ENCODE measurements at places on chromosomes 7 and 10.

DNA sequence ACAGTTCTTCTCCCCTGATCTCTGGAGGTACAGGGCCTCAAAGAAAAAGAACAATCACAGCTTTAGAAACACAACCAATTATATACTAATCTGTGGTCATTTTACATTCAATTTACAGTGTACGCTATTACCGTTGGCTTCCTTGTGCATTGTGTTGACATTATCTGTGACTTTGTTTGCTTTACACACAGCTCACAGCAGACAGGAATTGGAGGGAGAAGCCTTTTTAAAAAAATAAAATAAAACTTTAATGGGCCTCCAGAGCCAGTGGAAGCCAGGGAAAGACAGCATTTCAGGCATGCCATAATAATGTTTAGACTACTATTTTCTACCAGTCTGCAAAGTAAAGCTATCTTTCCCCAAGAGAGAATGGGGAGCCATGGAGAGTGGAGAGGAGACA, 179.0 kb upstream of the ADO start:
- no peak for DNase-seq

GRCh38 chr7:18222636-18223035, 195.0 kb upstream of the PRPS1L1 start:
- DNase-seq: no peak

DNA sequence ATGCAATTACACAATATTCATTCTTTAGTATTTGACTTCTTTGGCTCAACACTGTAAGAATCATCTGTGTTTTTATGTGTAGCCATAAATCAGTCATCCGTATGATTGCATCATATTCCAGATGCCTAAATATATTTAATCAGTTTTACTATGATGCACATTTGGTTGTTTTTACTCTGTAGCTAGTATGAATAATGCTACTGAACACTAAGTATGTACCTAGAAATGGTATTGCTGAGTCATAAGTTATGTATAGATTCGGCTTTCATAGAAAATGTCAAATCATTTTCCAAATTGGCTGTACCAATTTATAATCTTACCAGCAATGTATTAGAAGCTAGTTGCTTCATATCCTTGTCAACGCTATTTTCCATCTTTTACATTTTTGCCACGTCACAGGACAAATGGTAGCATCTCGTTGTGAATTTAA, 197.3 kb upstream of the PLXNA4 start:
- no peak for DNase-seq

GRCh38 chr7:69946901-69947300, 348.6 kb downstream of the AUTS2 start:
- DNase-seq: no peak

- no peak for DNase-seq
Observed at GRCh38 chr7:94509887-94510581, 425 bp downstream of the CASD1 start.

DNA sequence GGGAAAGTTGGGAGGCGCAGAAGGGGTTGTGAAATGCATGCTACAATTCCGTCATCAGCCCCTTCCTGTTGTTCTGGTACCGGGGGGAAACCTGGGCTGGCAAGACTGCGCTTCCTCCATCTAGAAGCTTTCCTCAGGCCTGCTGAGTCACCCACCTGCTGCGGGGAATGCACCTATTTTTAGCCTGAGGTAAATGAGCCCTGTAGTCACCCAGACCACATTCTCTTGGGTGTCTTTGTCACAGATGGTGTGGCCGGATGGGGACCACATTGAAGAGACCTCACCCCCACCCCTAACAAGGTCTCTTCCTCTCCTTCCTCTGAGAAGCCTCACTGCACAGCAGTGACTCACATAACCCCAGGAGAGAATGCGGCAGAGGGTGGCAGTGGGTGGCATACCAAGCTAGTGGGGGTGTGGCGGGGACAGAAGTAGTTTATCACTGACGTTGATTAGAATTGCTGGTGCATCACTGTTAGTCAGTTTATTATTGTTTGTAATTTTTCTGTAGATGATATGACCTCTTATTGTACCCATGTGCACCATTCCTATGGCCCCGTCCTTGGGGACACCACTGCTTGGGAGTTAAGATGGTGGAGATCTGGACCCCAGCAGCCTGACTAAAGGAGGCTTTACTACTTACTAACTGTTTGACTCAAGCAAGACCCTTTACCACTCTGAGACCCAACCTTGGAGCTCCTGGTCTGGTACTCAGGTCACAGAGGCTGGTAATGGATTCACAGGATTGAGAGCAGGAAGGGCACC, 83.0 kb upstream of the DUSP5 start:
- DNase-seq: no peak

- no peak for DNase-seq
Observed at GRCh38 chr10:77773631-77774426, 136.2 kb upstream of the KCNMA1 start.

DNA sequence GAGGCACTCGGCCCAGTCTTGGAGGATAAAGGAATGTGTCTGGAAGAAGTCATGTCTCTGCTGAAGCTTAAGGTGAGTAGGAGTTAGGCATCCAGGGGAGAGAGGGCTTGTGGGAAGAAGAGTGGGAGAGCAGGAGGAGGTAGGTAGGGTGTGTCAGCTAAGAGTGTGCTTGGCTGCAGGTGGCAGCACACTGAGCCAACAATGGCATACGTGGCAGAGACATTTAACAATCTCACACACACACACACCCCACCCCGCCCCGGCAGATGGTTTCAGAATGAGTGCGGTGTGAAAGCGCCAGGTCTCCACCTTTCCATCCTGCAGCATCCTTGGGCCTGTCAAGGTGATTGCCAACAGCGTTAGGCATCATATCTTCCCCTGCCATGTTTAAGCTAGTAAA, 11.2 kb upstream of the ARPC1A start:
- DNase-seq: no peak

Data from NCI-H1436 treated with DMSO at 0.1 percent for 48 hours (cell line).